ENCODE measurements at places on chromosomes 13 and 19.
A peak's percentile ranks its signal among the peaks of the same experiment; 100 is the strongest.

- DNase-seq: no peak
Measured at GRCh38 chr19:43563816-43564457, 11.4 kb downstream of the XRCC1 start.

DNA sequence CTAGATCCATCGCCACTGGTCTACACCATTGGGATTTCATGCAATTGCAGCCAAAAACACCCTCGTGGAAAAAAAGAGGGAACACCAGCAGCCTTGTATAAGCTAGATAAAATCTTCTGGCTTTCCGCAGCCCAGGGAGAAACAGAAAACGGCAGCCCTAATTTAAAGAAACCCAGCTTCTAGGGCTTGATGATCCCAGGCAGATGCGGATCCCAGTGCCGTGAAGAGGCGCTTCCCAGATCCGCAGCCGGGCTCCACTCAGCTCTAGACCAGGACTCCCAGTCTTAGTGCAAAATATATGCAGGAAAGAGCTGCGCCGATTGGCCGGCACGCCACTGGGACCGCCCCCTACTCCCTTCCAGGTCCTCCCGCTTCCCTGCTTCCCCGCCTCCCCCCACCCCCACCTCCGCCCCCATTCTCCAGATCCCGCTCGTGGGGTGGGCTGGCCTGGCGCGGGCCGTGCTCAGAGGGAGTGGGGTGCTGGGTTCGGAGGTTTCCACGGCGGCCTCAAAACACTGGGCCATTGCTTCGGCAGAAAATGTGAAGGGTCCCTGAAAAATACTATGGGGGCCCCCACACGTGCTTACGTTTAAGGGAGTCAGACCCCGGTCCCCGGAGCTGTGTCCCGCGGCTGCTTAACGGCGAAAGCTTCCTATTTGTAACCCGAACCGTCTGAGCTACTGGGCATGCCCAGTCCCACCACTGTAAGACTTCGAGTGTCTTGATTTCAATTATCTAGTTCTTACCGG, 63.1 kb downstream of the SERP2 start:
- DNase-seq: peak; percentile 72

GRCh38 chr19:35484252-35485036, 5.8 kb downstream of the KRTDAP start:
- DNase-seq: no peak

DNA sequence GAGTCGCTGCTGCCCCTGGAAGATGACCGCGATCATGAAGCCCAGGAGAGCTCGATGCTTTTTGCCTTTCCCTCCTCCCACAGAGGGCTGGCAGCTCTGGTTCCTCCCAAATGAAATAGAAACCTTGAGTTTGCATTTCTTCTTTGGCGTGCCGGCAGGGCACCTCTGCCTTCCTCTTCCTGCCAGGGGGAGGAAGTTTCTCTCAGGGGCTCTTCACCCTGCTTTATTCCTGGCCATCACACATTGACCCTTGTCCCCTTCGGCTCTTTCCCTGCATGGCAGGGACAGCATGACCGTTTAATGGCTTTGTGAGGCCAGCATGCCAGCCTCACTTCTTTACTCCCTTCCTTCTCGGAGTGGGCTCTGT, 47.9 kb downstream of the ACTN4 start:
- DNase-seq: no peak

DNA sequence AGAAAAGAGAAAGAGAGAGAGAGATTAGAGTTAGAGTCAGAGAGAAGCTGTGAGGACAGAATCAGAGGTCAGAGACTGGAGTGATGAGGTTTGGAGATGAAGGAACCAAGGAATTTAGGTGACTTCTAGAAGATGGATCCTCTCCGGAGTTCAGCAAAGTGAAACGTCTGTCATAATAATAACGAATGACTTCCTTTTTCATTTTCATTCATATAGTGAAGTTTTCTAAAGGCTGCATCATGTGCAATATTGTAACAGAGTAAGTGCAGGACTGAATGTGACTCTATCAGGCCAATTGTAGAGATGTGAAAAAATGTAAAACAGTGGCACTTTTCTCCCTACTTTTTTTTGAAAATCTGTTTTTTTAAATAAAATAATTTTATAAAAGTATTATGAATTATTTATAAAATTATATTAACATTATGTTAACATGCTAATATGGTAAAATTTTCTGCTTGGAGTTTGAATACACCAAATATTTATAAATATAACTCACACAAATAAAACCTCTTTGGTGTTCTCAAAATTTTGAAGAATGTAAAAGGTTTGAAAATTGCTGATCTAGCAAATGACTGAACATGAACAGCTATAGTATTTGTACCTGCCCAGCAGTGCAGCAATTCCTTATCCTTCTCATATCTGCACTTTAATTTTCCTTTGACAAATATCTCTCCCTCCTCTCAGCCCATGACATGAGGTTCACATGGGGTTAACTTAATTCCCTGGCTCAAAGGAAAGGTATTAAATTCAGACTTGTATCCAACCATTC, 4.2 kb upstream of the TNFSF11 start:
- no peak for DNase-seq

GRCh38 chr19:29615891-29616425, 9.9 kb downstream of the POP4 start:
- DNase-seq: no peak

GRCh38 chr13:21672796-21673538, 2.1 kb downstream of the FGF9 start:
- DNase-seq: no peak

DNA sequence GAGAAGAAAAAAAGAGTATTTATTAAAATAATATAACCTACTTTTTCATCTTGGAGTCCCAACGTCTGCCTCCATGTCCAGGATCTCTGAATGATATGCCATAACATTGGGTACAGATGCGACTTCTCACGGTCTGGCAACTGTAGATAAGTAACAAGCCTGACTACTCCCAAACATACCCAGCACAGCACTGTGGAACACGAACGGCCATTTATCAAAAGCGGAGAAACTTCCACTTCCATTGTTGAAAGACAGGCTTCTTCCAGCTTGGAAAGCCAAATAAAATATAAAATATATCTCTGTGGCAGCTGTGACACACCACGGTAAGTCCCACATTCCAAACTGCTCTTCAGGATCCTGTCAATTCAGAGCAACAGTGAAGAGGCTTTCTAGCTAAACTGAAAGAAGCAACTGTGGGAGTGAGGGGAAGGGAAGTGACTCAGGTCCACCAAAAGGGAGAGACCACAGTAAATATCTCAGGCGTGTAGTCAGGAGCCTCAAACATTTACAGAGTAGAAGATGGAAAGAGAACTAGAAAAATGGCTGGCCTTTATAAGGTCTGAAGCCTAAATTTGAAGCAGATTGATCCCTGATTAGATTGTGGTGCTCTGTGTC, 331.7 kb downstream of the LIG4 start:
- no peak for DNase-seq

- DNase-seq: no peak
Measured at GRCh38 chr13:44868397-44868796, 120.9 kb downstream of the NUFIP1 start.

DNA sequence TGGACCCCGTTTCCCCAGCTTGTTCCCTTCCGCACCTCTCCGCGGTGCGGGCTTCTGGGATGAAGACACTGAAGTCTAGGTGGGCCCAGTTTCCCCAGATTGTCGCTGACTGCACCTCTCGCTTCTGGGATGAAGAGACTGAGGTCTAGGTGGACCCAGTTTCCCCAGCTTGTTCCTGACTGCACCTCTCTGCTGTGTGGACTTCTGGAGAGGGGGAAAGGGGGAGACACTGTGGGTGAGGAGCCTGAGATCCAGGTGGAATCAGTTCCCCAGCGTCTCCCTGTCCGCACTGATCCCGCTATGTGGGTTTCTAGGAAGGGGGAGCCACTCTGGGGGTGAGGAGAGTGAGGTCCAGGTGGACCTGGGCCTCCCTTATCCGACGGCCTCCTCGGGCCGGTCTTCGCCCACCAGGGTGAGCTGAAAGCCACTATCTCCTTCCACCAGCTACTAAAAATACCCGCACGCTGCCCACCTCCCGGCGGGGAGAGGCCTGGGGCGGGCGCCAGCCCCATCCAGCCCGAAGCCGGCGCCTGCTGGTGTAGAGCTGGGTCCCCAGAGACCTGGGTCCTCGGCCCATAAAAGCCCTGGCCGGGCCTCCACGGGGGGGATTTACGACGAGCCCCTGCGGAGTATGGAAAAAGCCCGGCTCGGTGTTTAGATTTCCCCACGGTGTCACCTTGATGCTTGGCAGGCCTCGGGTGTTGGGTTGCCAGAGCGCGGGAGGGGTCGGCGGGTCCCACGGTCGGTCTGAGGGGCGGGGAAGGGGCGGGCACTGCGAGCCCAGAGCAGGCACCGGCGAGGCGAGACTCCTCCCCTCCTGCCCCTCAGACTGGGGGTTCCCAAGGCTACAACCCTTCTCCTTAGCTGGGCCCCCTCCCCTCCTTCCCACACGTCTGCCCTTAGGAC, 10.6 kb downstream of the FUT6 start:
- DNase-seq: no peak

DNA sequence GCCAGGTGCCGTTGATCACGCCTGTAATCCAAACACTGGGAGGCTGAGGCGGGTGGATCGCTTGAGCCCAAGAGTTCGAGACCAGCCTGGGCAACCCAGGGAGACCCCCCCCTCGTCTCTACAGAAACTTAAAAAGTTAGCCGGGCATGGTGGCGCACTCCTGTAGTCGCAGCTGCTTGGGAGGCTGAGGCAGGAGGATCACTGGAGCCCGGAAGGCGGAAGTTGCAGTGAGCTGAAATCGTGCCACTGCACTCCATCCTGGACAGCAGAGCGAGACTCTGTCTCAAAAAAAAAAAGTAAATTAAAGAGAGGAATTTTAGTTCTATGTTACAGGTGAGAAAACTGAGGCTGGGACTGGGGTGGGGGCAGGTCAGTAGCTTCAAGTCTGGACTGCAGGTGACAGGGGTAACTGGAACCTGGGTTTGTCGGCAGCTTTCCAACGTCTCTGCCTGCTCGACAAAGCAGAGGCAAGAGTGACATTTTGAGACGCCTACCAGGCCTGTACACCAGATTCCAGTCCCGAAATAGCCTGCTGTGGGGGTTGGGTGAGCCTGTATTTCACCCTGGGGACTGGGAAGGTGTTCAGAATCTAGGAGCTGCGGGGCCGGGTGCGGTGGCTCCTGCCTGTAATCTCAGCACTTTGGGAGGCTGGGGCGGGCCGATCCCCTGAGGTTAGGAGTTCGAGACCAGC, 1.2 kb downstream of the SELENOW start:
- no peak for DNase-seq

DNA sequence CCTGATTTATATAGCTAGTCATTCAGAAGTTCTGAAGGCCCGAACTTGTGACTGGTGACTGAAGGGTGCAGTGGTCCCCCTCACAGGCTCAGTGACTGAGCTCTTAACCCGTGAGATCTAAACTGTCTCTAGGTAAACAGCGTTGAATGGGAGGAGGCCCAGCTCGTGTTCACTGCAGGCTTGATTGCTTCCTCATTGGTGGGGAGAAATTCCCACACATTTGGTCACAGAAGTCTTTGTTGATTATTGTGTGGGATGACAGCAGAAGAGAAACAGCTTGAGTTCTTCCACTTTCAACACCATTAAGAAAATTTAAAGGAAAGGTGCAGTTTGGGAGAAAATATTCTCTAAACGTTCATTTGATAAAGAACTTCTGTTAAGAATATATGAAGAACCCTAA, 1178.0 kb downstream of the UQCRFS1 start:
- no peak for DNase-seq

DNA sequence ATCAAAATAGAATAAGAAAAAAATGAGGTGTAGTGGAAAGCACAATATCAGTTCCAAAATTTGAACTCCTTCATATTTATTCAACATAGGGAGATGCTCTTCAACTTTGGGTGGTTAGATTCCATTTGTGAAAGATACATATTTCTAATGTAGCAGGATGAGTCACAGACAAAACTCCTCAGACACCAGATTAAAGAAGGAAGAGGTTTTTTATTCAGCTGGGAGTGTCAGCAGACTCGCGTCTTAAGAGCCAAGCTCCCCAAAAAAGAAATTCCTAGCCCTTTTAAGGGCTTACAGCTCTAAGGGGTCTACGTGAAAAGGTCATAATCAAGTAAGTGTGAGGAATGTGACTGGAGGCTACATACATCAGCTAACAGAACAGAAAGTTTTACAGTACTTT, 6.8 kb upstream of the ZNF765 start:
- DNase-seq: no peak

DNA sequence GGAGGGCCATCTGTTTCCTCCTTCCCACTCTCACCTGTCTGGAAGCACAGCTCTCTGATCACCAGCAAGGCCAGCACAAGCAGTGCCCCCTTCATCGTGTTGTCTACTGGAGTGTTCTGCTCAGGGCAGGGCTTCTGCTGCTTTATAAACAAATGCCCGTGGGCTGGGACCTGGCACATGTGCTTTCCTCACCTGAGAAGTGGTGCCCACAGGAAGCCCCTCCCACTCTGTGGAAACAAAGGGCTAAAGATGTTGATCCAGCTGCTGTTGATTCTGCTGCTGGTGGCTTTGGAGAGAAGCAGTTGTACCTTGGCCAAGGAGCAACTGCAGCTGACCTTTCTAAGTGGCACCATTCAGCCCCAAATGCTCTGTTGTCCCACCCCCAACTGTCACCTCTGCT, 26.4 kb upstream of the ZNF181 start:
- no peak for DNase-seq

Measured in glomerular endothelial cell (primary cell).